ENCODE measurements at places on chromosomes 6 and 20. TPM values are rescaled to one million over a fixed set of nuclear protein-coding genes. Genes with fewer than 3 reads are reported as not detected.

GRCh38 chr6:81476881-81477280, 275.6 kb downstream of the TENT5A start:
- DNase-seq, result no peak

- DNase-seq, result no peak
Observed at GRCh38 chr6:13101985-13102384, 226.4 kb downstream of the TBC1D7 start.

DNA sequence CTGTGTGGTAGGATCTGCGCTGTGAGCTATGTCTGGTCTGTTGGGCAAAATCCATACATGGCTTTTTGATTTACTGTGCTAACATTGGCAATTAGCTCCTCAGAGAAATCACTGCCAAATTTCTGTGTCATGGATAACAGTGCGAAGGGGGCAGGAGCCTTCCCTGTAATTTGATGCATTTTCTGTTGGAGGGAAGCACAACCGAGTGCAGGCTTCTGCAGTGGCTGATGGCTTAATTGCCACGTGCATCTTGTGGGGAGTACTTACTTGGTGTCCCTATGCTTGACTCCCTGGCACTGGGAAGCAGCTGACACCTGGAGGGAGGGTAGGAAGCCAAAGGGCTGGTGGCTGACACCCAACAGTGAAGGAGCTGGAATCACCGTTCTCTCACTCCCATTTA, 99.3 kb upstream of the PROKR2 start:
- no peak for DNase-seq

DNA sequence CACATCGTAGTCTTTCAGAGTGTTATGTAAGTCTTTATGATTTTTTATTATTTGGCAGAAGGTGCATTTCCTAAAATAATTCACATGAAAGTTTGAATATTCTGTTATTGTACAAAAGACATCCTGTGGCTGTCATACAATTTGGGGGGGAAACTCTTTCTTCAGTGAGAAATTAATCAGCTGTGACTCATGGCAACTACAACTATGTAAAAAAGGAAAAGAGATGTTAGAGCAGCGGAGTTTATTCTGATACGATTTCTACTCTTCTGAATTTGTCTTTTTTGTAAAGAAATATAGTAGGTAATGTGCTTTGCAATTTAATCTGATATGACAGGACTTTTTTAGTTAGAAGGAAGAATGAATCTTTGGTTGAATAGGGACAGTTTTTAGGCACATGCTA, 14.2 kb downstream of the COL19A1 start:
- DNase-seq, result no peak

DNA sequence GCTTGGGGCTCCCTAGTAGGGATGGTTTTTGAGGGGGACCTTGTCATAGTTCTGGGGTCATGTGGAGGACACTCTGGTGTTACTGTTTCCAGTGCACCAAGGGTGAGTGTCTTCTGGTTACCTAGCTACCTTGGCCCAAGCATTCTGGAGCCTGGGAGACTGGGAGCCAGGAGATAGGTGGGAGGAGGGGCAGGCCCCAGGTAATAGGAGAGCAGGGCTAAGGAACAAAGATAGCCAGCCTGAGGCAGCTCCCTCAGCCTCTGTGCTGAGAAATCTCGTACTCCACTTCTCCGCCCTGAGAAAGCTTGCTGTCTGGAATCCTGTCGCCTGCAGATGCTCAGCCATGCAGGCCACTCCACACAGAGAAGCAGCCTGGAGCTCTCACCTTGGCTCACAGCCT, 8.3 kb upstream of the ENTPD6 start:
- DNase-seq, result no peak

DNA sequence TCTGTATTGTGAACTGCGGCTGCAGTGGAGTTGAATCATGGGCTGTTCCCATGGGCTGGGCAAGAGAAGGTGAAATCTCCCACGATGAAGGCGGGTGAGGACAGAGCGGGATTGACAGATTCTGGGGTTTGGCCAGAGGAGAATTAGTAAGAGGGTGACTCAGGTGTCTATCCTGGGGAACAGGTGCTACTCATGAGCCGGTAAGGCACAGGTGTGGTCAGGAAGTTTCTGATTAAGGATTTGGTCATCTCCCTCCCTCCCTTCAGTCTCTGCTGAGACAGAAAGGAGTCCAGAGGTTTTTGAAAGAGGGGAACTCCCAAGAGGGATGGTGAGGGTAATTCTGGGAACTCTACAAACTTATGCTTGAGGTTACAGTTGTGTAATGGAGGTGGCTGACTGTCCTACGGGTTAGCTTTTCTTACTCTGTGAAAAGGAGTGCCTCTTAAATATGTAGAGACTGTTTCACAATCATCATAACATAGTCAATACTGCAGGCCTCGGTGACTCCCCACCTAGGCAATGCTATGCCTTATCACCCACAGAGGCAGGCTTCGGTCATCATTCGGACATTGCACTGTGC, 31.5 kb downstream of the SERPINB1 start:
- DNase-seq, result no peak

Gene PLCB4
- total RNA-seq, result 14.0 TPM

GRCh38 chr6:29737707-29738630, 14.7 kb downstream of the HLA-F start:
- no peak for DNase-seq

DNA sequence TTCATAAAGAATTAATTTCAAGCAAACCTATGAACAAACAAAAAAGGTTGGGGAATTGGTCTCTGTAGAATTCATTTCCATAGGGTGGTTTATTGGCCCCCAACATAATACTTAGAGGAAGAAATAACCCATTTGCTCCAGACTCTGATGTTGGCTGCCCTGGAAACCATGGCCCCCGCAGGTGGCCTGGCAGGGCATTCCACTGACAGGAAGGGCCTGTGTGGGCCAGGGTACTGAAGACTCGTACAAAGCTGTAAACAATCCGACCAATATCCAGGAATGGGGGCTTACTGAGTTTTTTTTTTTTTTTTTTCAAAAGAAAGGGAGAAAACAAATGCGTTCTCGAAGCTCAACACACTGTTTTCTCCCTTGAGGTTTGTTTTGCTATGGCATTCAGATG, 59.5 kb downstream of the CLIC5 start:
- no peak for DNase-seq

Gene RFX6
- total RNA-seq, result 3.8 TPM

DNA sequence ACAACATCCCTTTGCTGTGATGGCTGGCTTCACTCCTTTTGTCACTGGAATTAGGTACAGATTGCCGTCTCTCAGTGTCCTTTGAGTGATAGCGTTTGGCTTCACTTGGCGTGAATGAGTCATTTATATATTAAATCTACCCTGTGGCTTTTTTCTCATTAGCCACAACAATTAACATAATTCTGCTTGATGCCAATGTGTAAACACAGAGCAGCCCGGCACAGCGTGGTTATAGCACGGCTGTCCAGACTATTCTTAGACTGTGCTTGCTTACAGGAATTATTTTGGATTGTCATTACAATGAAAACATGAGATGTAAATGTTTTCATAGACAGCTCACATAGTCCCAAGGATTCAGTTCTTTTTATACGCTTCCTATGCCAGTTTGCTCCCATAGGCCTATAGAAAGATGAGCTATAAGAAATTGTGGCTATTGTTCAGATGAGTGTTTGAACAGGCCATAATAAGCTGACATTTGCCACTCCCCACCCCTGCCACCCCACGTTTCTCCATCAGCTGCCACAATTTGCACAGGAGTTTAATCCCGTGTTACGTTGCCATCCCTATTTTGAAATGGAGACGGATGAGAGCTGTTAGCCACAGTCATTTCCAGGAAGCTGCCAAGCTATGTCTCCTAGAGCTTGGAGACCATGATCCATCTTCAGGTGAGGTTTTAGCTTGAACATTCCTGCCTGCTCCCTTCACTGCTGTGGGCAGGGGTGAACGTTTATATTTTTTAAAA, 65.9 kb downstream of the PPP1R14C start:
- DNase-seq, result no peak

DNA sequence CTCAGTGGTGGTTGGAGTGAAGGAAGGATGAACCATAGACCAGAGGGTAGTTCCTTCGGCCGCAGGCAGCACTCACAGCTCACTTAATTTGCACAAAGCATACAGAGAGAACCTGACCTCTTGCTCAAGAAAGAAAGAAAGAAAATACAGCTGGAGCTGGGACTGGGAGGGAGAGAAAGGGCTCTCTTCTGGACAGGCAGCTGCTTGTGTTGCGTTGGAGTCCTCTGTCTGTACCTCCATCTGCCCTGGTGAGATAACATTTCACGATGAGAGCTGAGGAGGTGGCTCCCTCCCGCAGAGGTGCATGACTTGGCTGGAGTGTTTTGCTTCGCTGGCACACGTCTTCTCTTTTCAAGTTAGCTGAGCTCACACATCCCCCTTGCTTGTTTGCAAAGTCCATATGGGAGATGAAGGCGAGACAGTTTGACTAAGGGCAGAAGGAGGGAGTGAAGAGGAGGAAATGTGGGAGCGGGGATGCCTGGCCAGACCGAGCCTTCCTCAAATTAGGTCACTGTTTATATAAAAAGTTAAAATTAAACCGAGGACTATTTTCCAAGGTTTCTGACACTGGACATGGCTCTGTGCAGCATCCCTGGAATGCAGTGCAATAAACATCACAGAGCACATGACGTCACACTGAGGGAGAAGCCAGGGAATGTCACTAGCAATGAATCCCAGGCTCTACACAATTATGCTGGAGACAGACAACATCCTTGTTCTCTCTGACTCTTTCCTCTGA, 359.4 kb downstream of the CD83 start:
- DNase-seq, result no peak

Gene FAM209B
- 0.36 TPM for total RNA-seq

- peak; percentile 39 for DNase-seq
Observed at GRCh38 chr20:38723848-38724625, at the start of gene SLC32A1. SLC32A1 (plus strand) TSS chr20:38724486; CDS start chr20:38724725, 239 bp downstream.

DNA sequence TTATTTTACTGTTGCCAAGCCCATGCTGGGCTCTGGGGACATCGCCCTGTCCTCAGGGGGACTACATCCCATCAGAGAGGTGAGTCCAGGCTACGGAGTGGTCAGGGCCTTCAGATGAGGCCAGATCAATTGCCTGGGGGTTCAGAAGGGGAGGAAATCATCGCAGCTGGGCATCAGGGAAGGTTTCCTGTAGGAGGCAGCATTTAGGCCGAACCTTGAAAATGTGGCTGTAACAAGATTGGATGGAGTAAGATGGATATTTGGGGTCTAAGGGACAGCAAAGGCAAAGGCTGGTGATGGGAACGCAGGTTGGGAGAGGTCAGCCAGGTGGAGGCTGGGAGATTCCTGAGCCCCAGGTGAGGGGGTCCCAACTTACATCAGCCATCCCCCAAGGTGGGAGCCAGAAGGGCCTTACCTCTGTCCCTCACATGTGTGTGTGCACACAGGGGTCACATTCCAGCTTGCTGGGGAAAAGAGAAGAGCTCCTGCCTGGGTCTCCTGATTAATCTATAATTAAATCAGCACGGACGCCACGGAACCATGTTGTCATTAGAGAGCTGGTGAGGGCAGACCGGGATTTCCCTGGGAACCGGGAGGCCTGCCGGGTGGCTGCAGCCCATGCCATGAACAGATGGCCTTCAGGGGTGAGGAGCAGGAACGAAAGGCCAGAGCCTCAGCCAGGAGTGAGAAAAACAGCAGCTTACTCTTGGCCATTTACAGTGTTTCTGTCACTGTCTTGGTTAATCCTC, 30.5 kb upstream of the DLGAP4 start:
- DNase-seq, result no peak

Gene KCNK15
- 0.20 TPM for total RNA-seq

DNA sequence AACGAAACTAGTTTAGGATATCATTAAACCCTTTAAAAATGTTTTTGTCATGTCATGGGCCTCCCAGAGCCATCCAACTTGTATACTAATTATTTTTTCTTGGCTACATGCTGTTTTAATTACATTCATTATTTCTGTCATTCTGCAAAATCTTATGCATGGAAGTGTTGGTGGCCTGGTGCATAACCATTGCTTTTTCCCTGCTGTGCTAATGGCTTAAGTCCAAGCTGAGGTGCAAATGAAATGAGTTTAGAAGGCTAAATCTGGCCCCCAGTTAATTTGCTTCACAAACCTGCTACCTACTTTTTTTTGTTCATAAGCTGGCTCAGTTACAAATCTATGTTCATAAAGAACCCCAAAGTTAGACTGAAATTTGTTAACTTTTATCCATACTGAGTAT, 1249.9 kb downstream of the EPHA7 start:
- no peak for DNase-seq

- no peak for DNase-seq
Observed at GRCh38 chr6:68994521-68994920, 359.4 kb downstream of the ADGRB3 start.

DNA sequence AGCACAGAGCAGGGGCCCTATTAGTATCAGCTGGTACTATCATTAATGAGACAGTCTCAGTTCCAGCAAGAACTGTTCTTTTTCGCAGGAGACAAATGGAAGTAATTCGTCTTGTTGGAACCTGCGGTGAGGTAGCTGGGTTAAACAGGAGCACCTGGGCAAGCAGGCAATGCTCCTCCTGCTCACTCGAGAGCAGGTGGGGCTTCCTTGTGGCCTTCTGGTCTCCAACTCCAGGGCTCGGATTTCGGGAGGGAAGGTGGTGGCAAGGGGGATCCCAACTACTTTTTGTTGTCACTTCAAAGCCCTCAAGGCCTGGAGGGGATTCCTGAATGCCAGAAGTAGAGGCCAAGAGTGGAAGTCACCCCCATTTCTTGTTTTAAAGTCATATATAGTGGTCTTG, 1.3 kb upstream of the SPEF1 start:
- DNase-seq, result no peak

GRCh38 chr6:79694156-79694555, 63.0 kb downstream of the SH3BGRL2 start:
- DNase-seq, result no peak

DNA sequence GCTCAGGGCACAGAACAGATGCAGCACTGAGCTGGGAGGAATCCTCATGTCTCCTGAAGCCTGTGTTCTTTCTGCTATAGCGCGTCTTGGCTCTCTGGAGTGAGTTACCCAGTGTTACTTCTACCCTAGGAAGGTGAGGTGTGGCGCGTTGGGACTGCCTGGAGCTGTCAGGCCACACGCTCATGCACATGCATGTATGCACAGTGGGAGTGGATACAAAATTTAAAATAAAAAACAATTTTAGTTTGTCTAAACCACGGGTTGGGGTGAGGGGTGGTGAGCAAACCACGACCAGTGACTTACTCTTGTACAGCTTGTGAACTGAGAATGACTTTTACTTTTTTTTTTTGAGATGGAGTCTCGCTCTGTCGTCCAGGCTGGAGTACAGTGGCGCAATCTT, 298.6 kb upstream of the SUPT3H start:
- no peak for DNase-seq

GRCh38 chr20:34604980-34605788, 46.7 kb downstream of the MAP1LC3A start:
- DNase-seq, result no peak

GRCh38 chr6:11848852-11849731, 70.5 kb upstream of the ADTRP start:
- DNase-seq, result no peak

GRCh38 chr20:34322267-34323105, 19.3 kb upstream of the AHCY start:
- DNase-seq, result no peak

Gene MED23
- 39.3 TPM for total RNA-seq

GRCh38 chr20:59314997-59315396, 14.6 kb downstream of the EDN3 start:
- no peak for DNase-seq

GRCh38 chr20:9256393-9256792, 187.5 kb downstream of the PLCB4 start:
- no peak for DNase-seq

Gene MCCD1
- total RNA-seq, result not detected

GRCh38 chr6:156427345-156427744, 349.8 kb upstream of the ARID1B start:
- DNase-seq, result no peak

- no peak for DNase-seq
Observed at GRCh38 chr6:1076531-1077459, 235.1 kb upstream of the FOXQ1 start.
